Colonic mucosa (tissue), 4 donors: ENCODE measurements at places on chromosomes 12 and 14.

DNA sequence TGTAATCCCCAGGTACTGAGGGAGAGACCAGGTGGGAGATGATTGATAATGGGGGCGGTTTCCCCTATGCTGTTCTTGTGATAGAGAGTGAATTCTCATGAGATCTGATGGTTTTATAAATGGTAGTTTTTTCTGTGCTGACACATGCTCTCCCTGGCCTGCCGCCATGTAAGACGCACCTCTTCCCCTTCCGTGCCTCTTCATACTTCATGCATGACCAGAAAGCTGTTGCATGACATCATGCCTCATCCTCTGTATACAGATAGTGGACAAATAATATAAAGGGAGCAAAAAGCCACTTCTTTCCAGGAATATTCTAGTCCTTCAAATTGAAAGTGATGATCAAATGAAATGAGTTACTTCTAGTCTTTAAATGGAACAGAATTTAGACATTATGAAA is 47.3 kb upstream of the LRIG3 start:
- no peak for DNase-seq

DNA sequence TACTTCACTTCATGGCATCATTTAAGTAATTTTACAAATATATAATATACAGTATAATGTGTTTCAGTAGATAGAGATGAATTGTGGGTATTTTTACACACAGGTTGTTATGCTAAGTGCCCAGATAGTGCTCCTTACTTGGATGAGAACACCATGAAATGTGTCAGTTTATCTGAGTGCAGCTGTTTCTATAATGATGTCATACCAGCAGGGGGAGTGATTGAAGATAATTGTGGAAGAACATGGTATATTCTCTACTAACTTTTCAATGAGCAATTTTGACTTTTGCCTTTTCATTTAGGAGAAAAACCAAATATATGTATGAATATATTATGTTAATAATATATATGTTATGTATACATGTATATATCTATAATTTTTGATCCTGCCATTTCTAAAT is 221.6 kb downstream of the LRRK2 start:
- no peak for DNase-seq

DNA sequence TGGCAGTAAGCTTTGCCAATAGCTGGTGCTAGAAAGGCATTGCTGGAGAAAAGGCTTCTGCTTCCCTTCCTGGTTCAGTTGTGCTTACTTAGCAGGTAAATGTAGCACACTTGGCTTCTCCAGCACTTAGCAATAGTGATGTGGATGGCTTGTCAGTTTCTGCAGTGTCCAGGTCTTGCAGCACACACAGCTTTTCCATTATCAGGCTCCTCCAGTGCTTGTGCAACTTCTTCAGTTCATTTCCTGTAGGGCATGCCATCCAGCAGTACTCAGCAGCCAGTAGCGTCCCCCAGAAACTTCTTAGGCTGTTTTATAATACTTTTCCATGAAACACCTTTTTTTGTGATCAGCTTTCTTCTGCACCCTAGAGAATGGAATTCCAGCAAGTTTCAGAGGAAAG is 154.6 kb downstream of the SLC6A15 start:
- no peak for DNase-seq

DNA sequence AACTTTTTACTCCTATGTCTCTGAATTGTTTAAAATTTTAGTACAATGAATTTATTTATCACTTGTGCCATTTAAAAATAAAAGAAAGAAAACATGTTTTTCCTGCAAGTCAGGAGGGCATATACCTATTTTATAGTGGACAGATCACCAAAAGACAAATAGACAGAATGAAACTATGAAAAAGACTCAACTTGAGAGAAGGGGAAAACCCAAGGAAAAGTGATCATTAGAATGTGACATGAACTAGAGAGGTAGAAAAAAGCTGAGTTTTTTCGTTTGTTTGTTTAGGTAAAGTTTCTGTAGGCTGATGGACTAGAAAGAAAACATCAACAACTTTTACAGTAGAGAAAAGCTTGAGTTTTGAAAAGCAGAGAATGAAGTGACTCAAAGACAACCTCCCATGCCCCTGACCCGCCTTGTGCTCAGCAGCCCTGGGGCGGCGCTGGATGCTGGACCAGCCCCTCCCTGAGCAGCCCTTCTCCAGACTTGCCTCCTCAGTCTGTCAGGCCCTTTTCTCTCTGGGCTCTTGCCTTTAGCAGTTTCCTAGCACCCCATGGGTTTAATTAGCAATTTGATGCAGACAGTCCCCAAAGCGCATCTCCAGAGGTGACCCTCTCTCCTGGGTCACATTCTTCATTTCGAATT is 95.1 kb upstream of the ARID2 start:
- no peak for DNase-seq

- no peak for DNase-seq
Observed at GRCh38 chr12:91824991-91825390, 320.7 kb downstream of the BTG1 start.

- no peak for DNase-seq
Observed at GRCh38 chr12:25775968-25776367, 182.5 kb upstream of the RASSF8 start.

- DNase-seq, result no peak
Observed at GRCh38 chr12:93708952-93709351, 31.8 kb downstream of the CRADD start.

DNA sequence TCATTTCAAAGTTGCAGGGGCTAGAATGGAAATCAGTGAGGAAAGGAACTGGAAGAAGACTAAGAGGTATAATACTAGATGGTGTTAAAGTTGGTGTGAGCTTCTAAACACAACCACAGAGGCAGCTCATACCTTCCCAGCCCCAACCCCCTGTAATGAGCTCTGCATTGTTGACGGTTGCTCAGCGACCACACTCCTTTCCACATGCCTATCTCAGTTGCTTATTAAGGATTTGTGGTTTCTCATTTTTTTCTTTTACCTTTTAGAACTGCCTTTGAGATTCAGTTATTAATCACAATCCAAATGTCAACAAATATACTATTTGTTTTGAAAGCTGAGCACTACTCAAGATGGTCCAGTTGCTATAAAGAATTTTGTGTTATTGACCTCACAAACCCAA is 62.1 kb upstream of the KIF21A start:
- no peak for DNase-seq

GRCh38 chr12:89663577-89664357 is 44.9 kb downstream of the ATP2B1 start:
- no peak for DNase-seq

GRCh38 chr14:32137892-32138291 is 60.8 kb downstream of the ARHGAP5 start:
- no peak for DNase-seq

DNA sequence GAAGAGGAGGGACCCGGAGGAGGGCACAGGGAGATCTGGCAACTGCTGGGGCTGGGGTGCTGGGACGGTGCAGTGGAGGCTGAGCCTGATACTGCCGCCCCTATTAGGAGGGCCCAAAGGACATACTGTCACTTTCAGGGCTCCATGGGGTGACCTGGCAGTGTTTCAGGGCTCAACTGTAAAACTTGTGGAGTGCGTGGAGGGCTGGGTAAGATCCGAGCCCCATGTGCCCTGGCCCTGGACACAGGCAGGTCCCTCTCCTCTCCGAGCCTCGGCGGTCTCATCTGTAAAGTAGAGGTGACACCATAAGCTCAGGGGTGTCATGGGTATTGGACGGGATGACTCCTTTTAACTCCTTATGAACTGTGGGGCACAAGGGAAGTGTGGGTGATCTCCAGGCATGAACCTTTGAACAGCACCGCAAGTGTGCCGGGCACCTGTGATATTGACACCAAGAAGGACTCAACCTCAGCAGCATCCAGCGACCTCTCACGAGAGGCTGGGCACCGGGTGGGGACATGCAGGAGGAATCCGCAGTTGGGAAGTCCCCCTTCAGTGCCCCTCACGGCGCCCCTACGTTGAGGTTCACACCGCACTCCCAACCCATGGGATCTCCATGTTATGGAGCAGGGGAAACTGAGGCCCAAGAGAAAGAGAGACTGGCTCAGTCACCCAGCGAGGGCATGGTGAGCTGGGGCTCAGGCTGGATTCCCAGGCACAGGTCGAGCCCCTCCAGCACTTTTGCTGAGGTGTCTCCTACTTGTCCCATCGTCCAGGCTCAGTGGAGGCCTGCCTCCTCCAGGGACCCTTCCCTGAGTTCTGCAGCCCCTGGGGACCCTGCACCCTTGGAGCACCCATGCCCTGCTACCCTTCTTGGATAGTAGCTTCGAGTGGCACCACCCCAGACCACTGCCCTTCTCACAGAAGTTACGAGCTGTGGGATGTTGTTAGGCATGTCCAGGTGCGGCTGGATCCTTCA is 50.4 kb upstream of the EML1 start:
- DNase-seq, result no peak

GRCh38 chr14:32074887-32075572 is 2.1 kb upstream of the ARHGAP5 start:
- no peak for DNase-seq
